Omental fat pad (tissue), 4 donors: ENCODE measurements at places on chromosomes 13 and 19. TPM values are rescaled to one million over a fixed set of nuclear protein-coding genes. Genes with fewer than 3 reads are reported as not detected.

- DNase-seq = no peak
Observed at GRCh38 chr19:39173502-39173991, 23.2 kb upstream of the NCCRP1 start.

DNA sequence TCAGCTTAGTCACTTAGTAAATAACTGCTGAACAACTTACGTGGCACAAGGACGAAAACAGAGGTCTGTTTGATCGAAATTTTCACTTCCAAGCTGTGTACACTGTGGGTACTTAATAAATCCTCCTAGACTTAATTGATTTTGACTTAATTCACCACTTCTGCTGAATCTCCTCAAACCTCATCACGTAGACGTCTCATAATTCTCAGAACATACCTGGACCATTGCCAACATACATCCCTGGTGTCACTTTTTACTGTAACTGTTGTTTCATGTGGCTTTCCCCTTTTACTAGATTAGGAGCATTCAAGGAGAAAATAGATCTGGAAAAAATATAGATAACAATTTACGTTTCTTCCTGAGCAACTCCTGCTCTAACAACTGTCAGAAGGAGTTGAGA is 105.0 kb downstream of the MBNL2 start:
- DNase-seq = no peak

DNA sequence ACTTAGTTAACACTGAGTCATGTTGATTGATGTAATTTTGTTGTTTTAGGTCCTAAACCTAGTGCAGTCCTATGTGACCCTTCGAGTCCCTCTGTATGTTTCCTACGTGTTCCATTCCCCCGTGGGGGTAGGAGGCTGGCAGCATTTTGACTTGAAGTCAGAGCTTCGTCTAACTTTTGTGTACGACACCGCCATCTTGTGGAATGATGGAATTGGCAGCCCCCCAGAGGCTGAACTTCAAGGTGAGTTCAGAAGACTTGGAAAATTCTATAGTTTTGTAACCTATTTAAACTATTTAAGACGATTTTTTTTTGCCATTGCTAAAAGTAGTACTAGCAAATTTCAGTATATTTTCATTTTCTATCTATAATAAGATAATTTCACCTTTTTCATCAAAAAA is 117.9 kb downstream of the STOML3 start:
- DNase-seq = no peak

DNA sequence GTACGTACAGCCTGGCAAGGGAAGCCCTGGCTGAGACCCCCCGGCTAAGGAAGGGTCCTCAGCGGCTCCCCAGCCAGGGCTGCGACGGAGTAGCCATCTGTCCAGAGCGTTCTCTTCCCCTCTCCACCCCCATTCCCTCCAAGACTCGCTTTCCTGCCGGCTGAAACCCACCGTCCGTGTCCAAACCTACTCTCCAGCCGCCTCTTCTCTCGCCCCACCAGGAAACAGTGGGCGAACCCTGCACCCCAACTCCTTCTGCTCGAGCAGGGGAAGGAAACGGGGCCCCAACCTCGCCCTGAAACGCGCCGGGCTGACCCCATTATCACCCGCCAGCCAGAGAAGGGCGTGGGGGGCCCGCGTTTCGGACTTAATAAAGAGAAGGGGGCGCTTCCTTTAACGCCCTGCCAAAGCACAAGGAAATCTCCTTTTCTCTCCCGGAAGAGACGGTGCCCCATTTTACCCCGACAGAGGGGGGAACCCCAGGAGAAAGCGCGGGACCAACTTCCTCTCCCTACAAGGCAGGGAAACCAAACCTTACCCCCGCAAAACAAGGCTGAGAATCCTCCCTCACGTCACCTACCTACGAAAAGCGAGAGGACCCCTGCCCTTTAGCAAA is 2.5 kb downstream of the ZC3H4 start:
- no peak for DNase-seq

GRCh38 chr13:44318161-44318560 is 55.5 kb upstream of the SERP2 start:
- no peak for DNase-seq

The PEX11G gene
- total RNA-seq = 9.9 TPM

The SIGLEC7 gene
- total RNA-seq = 1.9 TPM

DNA sequence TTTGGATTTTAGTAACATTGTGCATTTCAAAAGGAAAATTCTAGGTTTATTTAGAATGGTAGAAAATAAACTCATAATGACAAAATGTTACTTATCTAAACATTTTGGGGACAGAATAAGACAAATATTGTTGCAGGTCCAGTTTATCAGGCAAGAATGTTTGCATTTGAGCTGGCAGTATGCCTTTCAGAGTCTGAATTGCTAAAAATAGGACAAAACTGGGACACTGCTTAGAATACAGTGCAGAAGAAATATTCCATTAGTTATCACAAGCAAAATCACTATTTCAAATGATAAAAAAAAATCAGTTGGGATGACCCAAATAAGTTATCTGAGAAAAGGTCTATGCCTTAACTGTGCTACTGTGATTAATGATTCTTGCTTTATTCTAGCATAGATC is 870.3 kb upstream of the MIR17HG start:
- DNase-seq = no peak

The HMG20B gene
- total RNA-seq = 95.8 TPM

The CBARP gene
- not detected for total RNA-seq

DNA sequence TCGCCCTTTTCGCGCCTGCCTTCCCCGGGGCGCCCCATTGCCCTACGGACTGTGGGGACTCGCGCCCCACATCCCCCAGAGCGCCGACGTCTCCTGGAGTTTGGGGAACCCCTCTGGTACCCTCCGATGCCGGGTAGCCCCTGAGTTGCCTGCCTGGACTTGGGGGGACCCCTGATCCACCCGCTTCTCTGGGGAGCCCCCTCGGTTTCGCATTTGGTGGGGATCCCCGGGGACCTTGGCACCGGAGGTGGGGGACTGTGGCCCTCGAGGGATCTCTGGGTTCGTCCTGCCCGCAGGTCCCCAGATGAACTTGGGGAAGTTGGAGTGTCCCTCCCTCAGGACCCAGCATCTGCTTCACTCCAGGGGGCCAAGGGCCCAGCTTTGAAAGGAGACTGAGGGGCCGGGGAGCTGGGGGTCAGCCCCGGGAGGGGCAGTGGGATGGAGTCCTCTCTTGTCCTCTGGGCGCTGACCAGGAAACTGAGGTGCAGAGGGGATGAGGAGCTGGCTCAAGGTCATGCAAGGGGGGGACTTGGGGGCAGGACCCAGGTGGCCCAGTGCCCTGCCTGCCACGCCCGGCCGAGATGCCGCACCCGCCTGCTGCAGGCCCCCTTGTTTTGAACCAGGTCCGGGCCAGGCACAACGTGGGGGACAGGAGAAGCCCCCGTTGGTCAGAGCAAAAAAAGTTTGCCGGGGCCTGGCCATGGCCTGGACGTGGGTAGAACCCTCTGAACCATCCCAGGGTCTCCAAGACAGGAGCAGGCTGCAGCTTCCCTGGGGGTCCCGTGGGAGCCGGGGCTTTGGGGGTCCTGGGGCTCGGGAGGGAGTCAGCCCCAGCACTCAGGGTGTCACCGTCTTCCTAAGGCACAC is 1.0 kb downstream of the EFNA2 start:
- no peak for DNase-seq

DNA sequence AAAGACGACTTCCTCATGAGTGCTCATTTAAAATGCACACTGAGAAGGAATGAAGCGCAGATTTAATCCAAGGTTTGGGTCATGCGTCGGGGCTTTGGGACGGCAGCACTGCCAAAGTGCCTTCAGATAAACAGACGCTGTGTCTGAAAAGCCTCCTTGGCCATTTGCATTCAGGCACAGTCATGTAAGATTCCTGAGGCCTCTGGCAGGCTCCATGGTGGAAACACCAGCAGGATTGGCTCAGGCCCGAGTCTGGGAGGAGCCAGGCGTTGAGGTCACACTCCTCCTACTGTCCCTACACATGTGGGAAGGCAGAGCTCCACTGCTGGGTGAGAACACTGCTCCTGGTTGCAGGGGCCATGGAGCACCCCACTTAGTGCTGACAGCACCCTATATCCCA is 113.3 kb upstream of the KL start:
- DNase-seq = no peak

The METTL21C gene
- total RNA-seq = not detected

GRCh38 chr13:113087923-113088690 is 17.5 kb upstream of the F7 start:
- DNase-seq = no peak

DNA sequence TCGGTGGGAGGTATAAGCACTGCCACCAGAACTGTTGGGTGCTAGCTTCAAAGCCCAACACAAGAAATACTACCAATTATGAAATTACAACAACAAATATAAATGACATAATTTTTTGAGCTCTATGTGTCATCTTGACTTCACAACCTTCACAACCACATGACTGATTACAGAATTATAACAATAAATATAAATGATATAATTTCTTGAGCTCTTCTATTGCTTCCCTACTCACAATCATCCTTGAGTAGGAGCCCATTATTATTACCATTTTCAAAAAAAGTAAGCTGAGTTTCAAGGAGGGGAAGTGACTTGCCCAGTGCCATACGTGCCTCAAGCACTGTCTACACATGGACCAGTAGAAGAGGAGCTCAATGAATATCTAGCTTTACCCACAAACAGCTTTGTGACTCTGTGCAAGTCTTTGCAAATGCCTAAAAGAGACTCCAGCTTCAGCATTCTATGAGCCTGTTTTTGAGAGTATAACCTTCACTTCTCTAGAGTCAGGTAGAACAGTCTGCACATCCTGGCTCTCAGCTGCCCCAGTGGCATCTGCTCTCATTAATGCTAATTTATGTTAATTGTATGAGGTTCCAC is 22.6 kb downstream of the NCAN start:
- DNase-seq = no peak

The ERCC1 gene
- total RNA-seq = 63.7 TPM
